ENCODE measurements at places on chromosomes 16 and 17. TPM values are rescaled to one million over a fixed set of nuclear protein-coding genes. Genes with fewer than 3 reads are reported as not detected.

The FCSK gene
- 30.9 TPM for polyA plus RNA-seq

The AGRP gene
- 0.23 TPM for polyA plus RNA-seq

The PPP1R27 gene
- polyA plus RNA-seq: 1.5 TPM

The SEPTIN12 gene
- not detected for polyA plus RNA-seq

The SDR42E2 gene
- polyA plus RNA-seq: 0.07 TPM

The SPATA2L gene
- polyA plus RNA-seq: 16.6 TPM

The FNDC8 gene
- polyA plus RNA-seq: not detected

The CD7 gene
- polyA plus RNA-seq: 1.0 TPM

The G6PC1 gene
- 0.08 TPM for polyA plus RNA-seq

The KRTAP4-3 gene
- polyA plus RNA-seq: not detected

The PPP1R1B gene
- 99.1 TPM for polyA plus RNA-seq

The SEPTIN1 gene
- polyA plus RNA-seq: 3.3 TPM

The RHBDL1 gene
- 5.1 TPM for polyA plus RNA-seq

The SLC16A11 gene
- polyA plus RNA-seq: 17.3 TPM

The KCNH6 gene
- polyA plus RNA-seq: 2.5 TPM

The MYH2 gene
- polyA plus RNA-seq: not detected

The SLC52A1 gene
- polyA plus RNA-seq: not detected

The CD300LB gene
- 0.08 TPM for polyA plus RNA-seq

The UNC13D gene
- 29.0 TPM for polyA plus RNA-seq

The KREMEN2 gene
- 0.07 TPM for polyA plus RNA-seq

The LITAFD gene
- not detected for polyA plus RNA-seq

The MSRB1 gene
- polyA plus RNA-seq: 94.4 TPM

The CSNK2A2 gene
- 19.3 TPM for polyA plus RNA-seq

The PIK3R5 gene
- 0.70 TPM for polyA plus RNA-seq

The NPIPA3 gene
- polyA plus RNA-seq: 2.2 TPM

The CTRB2 gene
- 30,463 TPM for polyA plus RNA-seq

The HOXB6 gene
- polyA plus RNA-seq: 1.8 TPM
